ENCODE measurements at places on chromosomes 7 and 10. TPM values are rescaled to one million over a fixed set of nuclear protein-coding genes. Genes with fewer than 3 reads are reported as not detected.

The GIMAP1 gene
- total RNA-seq = 0.29 TPM

The PGAM2 gene
- total RNA-seq = 1.2 TPM

- DNase-seq = no peak
These were observed 148.3 kb upstream of the PHYHIPL start for GRCh38 chr10:59027975-59028655.

DNA sequence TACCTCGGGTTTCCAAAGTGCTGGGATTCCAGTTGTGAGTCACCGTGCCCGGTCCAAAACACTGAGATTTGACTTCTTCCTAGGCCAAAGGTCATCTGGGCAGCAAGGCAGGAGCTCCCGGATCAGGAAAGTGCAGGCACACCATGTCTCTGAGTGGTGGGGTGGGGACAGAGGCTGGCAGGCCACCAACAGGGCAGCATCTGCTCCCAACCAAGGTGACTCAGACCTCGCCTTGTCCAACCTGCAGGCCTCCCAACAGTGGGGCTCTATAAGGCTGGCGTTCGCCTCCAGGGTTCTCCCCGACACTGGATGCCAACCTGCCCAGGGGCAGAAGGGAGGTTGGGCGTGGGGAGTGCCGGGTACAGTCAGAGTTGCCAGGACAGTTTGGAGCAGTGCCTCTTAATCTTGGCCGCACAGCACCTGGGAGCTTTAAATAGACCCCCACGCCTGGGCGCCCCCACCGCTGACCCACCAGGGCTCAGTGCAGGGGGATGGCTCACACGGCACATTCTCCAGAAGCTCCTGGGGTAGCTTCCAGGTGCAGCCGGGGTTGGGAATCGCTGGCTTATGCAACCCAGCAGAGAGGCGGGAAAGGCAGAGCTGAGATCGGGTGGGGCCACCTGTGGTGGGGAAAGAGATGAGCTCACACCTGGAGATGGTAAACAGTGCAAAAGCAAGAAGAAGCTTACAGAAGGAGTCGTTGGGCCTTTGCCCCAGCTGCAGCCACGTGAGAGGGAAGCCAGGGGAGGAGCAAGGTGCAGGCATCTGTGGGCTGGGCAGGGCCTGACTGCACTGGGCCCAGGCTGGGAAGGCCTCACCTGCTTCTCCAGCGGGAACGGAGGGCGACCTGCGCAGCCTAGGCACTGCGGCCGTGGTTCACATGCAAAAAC, 10.9 kb downstream of the CALML5 start:
- no peak for DNase-seq

- DNase-seq = no peak
These were observed 674.3 kb downstream of the INHBA start for GRCh38 chr7:41028580-41028979.

- DNase-seq = no peak
These were observed 40.7 kb downstream of the TARP start for GRCh38 chr7:38232502-38233366.

DNA sequence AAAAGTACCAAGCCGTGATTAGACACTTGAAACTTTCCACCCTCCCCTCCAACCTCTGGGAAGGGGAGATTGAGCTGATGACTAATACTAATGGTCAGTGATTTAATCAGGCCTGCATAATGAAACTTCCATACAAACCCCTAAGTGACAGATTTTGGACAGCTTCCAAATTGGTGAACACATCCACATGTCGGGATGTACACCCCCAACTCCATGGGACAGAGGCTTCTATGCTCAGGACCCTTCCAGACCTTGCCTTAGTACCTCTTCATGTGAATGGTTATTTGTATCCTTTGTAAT, 4.8 kb downstream of the NUB1 start:
- no peak for DNase-seq

- no peak for DNase-seq
These were observed 47.4 kb upstream of the RSBN1L start for GRCh38 chr7:77648742-77649338.

DNA sequence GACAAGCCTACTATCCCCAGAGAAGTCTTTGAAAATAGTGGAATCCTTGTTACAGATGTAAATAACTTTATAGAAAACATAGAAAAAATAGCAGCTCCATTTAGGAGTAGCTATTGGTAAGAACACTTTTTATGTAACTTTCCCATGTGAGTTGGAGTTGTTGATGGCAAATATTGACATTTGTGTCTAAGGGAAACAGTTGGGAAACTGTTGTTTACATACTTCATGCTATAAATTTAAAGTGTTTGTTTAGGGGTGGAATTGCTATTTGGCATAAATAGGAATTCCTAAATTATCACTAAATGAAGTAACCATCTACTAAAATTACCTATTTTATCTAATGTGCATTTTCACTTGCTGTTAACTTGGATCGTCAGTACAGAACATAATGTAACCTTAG, 50.7 kb downstream of the GDI2 start:
- DNase-seq = no peak

DNA sequence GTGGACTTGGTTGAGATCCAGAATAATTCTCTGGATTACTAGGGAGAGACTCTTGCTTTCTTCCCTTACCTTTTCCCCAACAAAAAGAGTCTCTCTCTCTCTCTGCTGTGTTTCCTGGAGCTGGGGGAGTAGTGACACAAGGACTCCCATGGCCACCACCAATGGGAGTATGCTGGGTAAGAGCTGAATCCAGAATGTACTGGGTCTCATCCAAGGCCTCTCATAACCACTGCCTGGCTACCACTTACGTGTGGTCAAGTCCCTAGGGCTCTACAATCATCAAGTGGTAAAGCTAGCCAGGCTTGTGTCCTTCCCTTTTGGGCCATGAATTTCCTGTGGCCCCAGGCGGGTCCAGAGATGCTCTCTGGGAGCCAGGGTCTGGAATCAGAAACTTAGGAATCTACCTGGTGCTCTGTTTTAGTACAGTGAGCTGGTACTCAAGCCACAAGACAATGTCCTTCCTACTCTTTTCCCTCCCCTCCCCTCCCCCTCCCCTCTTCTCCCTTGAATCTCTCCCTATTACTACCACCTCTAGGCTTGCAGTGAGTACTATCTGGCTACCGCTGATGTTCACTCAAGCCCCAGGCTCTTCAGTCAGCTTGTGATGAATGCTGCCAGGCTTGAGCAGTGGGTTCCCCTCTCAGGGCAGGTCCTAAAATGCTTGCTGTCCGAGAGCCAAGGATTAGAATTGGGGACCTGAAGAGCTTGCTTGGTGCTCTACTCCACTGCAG, 196.6 kb downstream of the BBS9 start:
- DNase-seq = no peak

Measured in activated B cell treated with CpG ODN at 0.5 μM for 24 hours (primary cell).